ENCODE measurements at places on chromosomes 12 and 14.

DNA sequence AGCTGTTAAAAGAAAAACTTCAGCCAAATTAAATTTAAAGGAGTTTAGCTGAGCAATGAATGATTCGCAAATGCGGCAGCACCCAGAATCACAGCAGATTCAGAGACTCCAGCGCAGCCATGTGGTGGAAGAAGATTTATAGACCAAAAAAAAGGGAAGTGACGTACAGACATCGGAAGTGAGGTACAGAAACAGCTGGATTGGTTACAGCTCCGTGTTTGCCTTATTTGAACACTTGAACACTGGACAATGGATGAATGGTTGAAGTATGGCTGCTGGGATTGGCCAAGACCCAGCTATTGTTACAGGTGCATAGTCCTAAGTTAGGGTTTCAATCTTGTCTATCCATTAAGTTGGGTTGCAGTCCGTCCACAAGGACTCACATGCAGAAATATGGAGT lies 42.6 kb downstream of the GALNT8 start:
- DNase-seq: no peak

DNA sequence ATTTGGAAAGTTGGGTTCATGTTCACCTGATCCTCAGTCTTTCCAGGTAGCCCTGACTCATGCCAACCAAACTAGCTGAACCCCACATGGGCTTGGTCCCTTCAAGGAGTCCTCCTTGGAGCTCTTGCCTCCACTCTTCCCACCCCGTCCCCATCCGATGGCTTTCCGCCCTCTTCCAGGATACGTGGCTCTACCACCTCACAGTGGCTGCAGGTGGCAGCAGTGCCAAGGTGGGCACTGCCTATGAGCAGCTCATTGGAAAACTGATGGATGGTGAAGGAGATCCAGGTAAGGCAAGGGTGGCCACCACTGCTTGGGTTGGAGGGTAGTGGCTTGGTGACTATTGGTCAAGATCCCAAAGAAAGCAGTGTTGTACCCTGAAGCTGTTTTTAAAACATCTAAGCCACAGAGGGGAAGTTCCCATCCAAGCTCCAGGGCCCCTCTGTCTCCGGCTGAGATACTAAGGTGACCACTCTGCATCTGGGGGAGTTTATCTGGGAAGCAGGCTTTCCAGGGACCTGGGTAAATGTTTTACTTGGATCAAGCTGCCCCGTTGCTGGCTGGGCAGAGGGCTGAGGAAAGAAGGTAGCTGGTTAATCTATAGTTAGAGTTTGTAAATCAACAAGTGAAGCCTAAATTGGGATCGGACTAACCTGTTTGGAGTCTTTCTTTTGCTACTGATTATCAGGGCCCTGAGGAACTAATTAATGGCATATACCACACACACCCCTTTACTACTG lies 23.7 kb downstream of the PIGH start:
- no peak for DNase-seq

GRCh38 chr12:89497005-89497404 lies 27.6 kb downstream of the GALNT4 start:
- DNase-seq: no peak

DNA sequence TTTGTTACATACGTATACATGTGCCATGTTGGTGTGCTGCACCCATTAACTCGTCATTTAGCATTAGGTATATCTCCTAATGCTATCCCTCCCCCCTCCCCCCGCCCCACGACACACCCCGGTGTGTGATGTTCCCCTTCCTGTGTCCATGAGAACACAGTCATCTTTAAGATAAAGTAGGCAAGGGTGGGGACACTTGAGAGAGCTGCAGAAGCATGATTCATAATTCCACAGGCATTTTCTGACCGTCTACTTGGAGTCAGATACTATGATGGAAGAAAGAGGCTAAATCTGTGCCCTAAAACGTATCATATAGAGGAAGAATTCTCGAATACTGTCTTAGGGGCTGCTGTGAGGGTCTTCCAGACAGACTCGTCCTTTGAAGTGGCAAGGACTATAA lies 145.9 kb upstream of the VASH1 start:
- no peak for DNase-seq

GRCh38 chr12:52684431-52684830 lies 4.2 kb upstream of the KRT1 start:
- no peak for DNase-seq

GRCh38 chr12:80154261-80154660 lies 54.9 kb downstream of the OTOGL start:
- DNase-seq: no peak

GRCh38 chr12:105449431-105449830 lies 118.9 kb downstream of the C12orf75 start:
- DNase-seq: no peak

DNA sequence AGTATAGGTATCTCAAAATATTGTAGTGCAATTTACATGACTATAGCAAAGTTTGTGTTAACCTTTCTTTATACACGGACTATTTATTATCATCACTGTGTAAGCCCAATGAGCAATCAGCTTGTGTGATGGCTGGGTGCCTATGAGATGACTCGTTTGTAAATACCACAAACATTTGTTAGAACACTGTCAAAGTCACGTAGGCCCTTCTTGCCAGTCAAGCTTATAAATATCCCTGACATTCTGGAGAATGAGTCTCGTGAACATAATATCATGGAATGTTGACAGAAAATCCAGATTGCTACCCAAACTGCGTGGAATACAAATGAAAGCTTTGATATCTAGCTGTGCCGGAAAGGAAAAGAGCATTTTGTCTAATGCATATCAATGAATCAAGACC lies 648.3 kb upstream of the MDGA2 start:
- DNase-seq: no peak

- DNase-seq: no peak
These were observed 26.4 kb downstream of the DEGS2 start for GRCh38 chr14:100132903-100133510.

GRCh38 chr12:62749586-62749985 lies 185.4 kb downstream of the PPM1H start:
- DNase-seq: no peak
